ENCODE measurements at places on chromosomes 12 and 14.

DNA sequence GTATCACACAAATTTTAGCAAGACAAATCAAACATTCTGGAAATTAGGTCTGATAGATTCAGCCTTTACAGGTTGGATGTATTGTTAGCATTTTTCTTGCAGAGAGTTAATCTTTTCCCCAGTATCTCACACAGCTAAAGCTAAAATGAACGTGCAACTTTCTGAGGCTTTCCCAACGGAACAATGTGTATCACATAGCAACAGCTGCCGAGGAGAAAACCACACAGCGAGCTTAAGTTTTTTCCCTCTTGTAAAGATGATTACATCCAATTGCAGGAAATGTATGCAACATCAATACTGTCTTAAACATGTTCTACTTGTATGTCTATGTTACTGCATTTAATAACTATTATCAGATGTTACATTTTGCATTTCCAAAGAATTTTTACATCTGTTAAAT lies 182.2 kb downstream of the CCDC59 start:
- no peak for DNase-seq

- DNase-seq, result peak; percentile 34
Observed at GRCh38 chr12:44431647-44432343, 444.3 kb downstream of the NELL2 start.

DNA sequence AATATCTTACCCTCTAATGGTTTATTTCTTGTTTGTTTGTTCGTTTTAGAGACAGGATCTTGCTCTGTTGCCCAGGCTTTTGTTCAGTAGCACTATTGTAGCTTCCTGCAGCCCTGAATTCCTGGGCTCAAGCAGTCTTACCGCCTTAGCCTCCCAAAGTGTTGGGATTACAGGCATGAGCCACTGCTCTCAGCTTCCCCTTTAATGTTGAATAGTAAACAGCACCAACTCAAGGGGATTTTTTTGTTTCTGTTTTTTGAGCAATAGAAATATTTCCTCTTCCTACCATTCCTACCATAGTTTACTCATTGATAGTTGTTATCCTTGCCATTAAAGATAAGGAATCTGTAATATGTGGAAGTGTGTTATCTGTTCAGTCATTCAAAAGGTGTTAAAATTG lies 10.7 kb downstream of the ARID4A start:
- DNase-seq, result no peak

DNA sequence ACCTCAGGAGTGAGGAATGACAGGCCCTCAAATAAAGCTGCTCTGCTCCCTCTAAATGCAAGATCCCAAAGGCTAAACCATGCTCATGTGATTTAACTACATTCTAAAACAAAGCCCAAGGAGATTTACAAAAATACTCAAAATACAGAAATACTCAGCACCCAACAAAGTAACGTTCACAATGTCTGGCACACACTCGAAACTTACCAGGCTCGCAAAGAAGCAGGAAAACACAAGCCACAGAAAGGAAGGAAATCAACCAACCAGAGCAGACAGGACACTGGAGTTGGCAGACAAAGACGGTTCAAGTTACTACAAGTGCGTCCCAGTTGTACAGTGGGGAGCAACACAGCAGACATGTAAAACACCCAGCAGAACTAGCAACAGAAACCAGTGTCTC lies 33.4 kb downstream of the STX2 start:
- no peak for DNase-seq

GRCh38 chr12:94157981-94158411 lies 9.6 kb downstream of the PLXNC1 start:
- DNase-seq, result no peak

DNA sequence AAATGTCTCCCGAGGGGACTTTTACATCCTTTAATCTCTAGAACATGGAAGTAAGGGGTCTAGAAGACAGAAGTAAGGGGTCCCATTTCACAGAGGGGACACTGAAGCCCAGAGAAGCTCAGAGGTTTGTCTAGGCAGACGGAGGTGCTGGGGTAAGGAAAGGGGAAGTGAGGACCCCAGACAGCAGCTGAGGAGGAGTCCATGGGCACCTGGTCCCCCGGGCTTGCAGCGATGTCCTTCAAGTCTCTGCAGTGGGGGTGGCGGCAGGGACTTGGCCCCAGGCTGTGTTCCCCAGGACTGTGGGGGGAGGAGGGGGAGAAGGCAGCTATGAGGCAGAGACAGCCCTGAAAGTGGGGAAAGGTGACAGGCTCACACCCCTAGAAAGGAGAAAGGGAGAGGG lies 30.7 kb downstream of the DTX1 start:
- no peak for DNase-seq

DNA sequence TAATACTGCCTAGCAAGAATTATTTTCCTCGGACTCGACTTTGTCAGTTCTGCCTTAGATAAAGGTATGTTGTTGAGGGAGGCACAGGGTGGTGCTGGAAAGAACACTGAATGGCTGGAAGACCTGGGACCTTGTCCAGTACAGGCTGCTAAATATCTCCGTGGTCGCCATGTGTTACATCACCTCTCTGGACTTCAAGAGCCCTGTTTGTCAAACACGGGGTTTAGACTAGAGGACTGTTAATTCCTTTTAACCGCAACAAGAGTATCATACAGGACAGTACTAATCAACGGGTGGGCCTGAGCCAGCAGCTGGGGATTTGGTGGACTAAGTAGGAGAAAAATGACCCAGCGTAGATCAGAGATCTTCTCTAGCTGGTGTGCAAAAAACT lies 476.3 kb downstream of the LRIG3 start:
- no peak for DNase-seq

- DNase-seq, result no peak
Observed at GRCh38 chr12:42564556-42564955, 25.0 kb downstream of the PRICKLE1 start.

- DNase-seq, result no peak
Observed at GRCh38 chr14:96799489-96800054, 2.4 kb downstream of the VRK1 start.

GRCh38 chr14:22769369-22769768 lies 2.9 kb downstream of the OXA1L start:
- no peak for DNase-seq

- DNase-seq, result no peak
Observed at GRCh38 chr12:126891789-126892188, 1375.2 kb upstream of the TMEM132C start.

DNA sequence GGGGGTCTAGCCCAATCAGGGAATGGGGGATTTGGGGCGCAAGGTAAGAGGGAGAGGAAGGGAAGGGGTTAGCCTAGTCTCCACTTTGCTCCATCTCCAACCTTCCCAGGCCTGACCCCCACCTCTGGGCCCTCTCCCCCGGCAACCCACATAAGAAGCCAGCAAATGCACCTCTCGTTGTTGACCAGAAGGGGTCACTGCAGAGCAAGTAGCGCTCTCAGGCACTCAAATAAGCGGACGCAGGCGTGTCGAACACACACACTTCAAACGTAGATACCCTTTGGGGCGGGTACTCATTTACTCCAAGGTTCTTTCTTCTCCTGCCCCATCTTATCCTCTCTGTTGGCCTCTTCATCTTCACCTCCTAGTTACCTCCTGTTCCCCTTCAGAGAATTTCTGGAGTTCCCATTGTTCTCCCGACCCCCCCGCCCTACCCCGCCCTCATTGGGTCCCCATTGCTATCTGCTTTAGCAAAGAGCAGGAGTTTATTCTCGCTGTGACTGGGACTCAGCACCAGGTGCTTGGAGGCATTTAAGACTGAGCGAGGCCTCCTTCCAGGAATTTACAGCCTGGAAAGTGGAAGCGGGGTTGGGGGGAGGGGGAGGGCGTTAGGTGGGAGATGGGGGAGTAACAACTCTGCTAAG lies 1.5 kb upstream of the SRRM4 start:
- peak; percentile 15 for DNase-seq

- no peak for DNase-seq
Observed at GRCh38 chr12:46267575-46267824, 1.3 kb downstream of the SLC38A1 start.

DNA sequence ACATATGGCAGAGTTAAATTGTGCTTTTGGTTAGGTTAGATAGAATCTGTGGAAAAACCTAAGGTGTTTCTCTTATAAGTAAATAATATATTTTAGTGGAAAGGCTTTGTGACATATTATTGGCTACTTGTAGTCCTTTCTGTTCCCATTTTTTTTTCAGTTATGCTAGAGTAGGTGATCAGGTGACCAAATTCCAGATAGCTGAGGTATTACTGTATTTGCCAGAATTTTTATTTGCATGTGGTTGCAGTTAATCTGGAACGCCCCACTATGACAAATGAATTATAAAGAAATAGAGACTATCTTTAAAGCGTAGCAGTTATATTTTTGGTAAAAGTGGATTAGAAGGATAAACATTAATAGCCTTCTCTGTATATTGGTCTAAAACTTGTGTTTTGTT lies 52.0 kb downstream of the ARHGAP5 start:
- no peak for DNase-seq

GRCh38 chr12:64528616-64529015 lies 76.7 kb downstream of the TBK1 start:
- no peak for DNase-seq

DNA sequence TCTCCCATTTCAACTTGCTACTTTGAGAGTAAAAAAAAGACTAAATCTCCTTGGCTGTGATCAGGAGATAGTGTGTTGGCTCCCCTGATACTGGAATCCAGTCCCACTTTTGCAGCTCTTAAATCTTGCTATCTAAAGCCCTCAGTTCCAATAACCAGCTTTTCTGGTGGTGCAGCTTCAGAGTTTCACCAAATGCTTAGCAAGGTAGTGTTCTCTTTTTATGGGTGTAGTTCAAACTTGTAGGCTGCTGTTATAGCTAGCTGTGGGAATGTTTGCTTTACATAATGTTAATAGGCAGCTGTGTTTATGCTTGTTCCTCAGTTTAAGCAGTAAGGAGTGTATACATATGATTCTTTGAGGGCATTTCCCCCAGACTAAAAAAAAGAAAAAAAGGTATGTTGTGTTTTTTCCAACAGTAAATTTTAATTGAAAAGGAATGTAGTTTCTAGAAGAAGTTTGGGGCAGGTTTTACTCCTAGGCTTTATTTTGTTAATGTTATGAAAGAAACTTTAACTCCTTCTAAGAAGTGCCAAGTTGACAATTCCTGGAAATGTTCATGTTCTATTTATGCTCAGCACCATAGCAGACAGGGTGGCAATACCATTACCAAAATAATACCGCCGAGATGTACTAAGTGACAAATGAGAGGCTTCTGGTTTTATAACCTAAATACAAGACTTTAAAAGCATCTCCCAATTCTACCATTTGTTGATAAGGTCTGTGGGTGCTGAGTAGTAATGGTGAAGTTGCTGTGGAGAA lies 12.1 kb downstream of the CRADD start:
- DNase-seq, result no peak

DNA sequence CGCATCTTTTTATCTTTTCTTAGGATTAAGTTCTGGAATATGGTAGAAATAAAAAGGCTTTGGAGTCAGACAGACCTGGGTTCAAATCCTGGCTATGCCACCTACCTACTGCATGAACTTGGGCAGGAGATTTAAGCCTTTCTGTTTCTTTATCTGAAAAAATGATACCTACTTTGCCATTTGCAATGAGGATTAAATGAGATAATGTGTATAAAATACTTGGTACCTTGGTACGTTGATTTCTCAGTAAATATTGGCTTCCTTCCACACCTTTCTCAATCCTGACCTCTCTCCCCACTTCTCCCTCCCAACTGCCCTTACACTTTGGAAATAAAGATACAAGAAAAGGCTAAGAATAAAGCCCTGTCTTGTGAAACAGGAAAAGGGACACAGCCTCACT lies 172.6 kb downstream of the PAX9 start:
- no peak for DNase-seq

- DNase-seq, result no peak
Observed at GRCh38 chr12:6368906-6369525, 6.3 kb downstream of the SCNN1A start.

DNA sequence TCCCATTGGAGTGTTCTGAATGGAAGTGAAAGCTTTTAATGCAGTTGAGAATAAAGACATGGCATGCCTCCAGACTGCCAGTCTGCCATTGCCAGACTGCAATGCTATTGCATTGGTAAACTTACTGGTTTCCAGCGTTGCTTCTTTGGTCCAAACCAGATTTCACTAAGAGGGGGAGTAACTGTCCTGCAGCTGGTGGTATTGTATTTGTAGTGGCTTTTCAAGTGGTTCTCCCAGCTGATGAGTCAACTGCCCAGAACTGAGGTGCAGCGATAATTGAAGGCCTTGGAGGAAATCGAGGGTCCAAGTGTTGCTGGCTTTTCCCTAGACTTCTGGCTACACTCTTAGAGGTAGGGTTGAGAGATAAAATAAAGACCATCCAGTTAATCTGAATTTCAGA lies 31.9 kb downstream of the ERG28 start:
- DNase-seq, result no peak

- DNase-seq, result no peak
Observed at GRCh38 chr12:53049571-53050318, at the start of gene TNS2. TSS of gene TNS2 (plus strand) at chr12:53050065. CDS start at chr12:53050186, 121 bp downstream.

- no peak for DNase-seq
Observed at GRCh38 chr12:42003031-42003430, 141.6 kb downstream of the GXYLT1 start.

DNA sequence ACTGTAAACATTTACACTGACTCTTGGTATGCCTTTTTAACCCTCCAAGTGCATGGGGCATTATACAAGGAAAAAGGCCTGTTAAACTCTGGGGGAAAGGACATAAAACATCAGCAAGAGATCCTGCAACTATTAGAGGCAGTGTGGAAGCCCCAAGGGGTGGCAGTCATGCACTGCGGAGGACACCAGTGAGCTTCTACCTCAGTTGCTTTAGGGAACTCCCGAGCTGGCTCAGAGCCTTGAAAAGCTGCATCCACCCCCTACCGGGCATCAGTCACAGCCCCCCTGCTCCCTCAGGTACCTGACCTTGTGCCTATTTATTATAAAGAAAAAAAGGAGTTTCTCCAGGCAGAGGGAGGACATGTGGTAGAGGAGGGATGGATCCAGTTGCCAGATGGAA lies 695.6 kb upstream of the LMO3 start:
- no peak for DNase-seq

DNA sequence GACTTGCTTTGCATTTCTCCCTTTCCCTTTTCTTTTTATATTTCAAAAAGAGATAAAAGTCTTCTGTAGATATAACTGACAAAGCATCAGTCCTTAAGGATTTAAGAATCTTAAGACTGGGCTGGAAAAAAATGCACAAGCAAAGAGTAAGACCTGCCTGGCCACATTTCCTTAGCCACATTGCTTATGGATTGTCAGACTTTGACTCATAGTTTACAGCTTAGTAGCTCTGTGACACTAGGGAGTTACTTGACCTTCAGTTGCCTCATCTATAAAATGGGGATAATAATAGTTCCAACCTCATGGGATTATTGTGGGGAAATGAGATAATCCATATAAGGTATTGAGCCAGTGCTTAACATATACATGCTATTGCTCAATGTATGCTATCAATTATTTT lies 66.4 kb upstream of the STK38L start:
- DNase-seq, result no peak

- DNase-seq, result peak; percentile 46
Observed at GRCh38 chr12:111056618-111057521, 136.5 kb upstream of the MYL2 start.

GRCh38 chr14:77526266-77526665 lies 27.6 kb upstream of the ISM2 start:
- no peak for DNase-seq
